Fibroblast of skin of left biceps (primary cell): ENCODE measurements at places on chromosomes 11 and 22.

DNA sequence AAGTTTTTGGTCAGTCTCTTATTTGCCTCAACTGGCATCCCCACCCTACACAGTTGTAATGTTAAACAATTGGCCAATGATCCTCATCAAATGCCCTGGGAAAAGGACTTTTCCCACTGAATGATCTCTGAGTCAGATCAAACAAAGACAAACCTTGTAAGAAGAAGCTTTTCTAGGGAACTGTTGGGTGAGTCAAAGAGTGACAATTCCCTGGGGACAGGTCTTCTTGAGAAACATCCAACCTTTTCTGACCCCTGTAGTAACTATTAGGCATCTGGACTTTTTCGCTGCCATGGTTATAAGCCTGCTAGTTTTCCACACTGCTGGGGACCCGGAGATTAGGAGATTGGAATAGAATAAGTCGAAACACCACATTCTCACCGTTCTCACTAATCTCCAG is 789.8 kb upstream of the API5 start:
- DNase-seq = no peak

DNA sequence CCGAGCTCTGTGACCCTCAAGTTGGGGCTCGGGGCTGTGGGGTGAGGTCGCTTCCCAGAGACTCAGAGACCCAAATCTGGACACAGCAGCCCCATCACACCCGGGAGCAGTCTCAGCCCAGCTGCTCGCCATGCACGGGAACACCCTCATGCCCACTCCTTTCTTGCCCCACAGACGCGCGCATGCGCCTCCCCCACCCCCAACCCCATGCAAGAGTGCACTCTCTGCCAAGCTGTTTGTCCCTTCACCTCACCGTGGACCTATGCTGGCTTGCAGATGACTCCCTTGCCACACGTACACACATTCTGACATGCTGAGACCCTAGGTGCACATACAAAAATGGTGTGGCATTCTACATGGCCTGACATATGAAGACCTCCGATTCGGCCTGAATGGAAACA is 478 bp upstream of the CD248 start:
- peak; percentile 35 for DNase-seq

GRCh38 chr11:60844045-60844869 is 2.3 kb downstream of the CCDC86 start:
- no peak for DNase-seq

DNA sequence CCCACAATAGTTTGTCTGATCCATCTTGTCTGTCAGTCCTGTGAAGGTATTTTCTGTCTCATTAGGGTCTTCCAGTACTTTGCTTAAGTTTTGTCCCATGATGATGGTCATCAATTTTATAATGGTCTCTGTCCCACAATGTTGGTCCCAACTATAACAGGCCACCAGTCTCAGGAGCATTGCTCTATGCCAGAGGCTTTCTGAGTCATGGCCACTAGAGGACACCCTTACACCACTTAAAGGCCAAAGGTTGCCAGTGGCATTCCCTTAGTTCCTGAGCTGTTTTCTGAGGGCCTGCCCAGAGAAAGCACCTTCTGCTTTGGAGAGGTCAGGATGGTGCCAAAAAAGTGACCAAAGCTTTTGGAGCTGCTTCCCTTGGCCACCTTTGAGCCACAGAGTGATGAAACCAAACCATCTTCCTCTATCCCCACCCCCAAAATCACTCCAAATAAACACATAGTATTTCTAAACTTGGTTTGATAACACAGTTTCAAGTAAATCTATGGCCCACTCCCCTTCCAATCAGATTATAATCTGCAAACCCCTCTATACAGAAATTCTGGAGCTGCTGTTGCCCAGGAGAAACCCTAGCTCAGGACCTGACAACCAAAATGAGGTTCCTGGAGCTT is 19.3 kb downstream of the EIF3F start:
- DNase-seq = peak; percentile 39

DNA sequence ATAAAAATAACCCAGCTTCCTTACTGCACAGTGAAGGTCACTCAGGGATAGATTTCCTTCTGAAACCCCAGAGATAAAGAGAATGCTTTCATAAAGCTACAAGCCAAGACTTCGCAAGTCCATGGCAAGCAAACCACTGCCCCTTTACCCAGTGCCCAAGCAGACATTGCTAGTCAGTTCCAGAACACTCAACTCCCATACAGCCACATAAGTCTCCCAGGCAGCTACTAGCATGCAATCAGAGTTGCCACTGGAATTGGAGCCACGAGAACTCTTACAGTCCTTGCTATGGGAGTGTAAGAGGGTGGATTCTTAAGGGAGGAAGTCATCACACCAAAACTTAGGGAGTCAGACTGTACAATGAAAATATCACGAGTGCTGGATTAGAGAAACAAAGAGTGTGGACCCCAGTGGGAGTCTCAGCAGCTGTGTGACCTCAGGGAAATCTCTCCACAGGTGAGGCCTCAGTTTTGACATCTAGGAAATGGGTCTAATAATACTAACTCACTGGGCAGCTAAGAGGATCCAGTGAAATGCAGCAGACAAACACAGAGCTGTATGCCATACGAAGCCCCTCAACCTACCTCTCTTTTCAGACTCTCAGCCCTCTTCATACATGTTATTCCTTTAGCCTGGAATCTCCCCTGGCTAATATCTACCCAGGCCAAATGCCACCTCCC is 526.6 kb downstream of the MN1 start:
- DNase-seq = no peak

DNA sequence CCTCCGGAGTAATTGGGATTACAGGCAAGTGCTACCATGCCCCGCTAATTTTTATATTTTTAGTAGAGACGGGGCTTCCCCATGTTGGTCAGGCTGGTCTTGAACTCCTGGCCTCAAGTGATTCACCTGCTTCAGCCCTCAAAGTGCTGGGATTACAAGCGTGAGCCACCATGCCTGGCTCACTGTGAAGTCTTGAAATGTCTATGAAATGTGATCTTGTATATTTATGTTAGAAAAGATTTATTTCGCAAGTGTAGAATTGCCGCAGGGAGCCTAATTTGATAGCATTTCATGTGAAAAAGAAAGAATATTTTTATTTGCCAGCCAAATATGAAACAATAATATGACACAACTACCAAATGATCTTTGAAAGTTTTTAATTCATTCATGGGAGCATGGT is 52.1 kb downstream of the GRAMD1B start:
- DNase-seq = no peak

DNA sequence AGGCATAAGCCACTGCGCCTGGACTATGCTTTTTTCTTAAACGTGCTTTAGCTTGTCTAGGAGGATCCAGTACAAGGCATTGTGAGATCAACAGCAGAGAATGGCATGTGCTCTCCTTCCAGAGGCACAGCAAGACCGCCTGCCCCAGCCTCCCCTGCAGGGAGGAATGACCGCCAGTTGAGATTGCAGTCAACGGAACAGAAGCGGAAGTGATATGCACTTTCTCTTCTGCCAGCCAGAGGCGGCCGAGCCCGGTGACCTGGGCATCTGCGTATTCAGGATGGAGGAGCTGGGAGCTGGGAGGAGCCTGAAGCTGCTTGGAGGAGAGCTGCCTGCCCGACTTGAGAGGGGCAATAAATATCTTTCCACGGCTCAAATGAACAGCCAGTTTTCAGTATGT is 243.0 kb downstream of the CTTN start:
- no peak for DNase-seq

GRCh38 chr11:32584921-32585320 is 1.3 kb downstream of the EIF3M start:
- no peak for DNase-seq

DNA sequence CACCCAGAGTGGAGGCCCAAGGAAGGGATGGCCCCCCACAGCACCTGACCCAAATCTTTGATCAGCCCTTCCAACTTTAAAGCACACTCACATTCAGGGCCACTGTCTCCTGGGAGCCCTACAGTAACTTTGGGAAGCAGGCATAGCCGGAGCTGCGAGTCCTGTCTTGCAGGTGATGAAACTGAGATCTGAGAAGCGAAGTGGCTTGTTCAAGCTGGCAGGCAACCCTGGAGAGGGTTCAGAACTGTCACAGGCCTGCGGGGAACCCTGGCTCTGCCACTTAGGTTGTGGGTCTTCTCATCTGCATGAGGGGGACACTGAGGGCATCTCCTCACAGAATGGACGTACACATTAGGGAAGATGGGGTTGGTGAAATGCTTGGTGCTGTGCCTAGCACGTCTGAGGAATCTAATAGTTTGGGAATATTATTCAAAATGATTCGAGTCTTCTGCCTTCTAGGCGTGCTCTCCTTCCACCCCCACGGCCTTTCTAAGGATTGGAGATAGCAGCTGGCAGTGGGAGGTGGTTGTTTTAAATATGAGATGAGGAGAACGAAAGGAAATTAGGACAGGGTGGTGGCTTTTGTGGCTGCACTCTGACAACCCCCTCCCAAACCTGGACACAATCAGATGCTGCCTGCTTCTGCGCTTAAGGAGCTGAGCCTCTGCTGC is 18.8 kb upstream of the SUN2 start:
- DNase-seq = no peak

GRCh38 chr11:59456661-59457060 is at the start of gene OR4D6:
OR4D6 (plus strand) TSS chr11:59456961; CDS start chr11:59456961, 0 bp downstream.
- DNase-seq = no peak

- DNase-seq = no peak
Measured at GRCh38 chr11:70307176-70307575, 36.7 kb downstream of the PPFIA1 start.
